ENCODE measurements at places on chromosomes 2 and 18.

GRCh38 chr2:177243476-177243875 is 21.1 kb downstream of the NFE2L2 start:
- no peak for DNase-seq

GRCh38 chr18:44514106-44514505 is 166.6 kb upstream of the SETBP1 start:
- no peak for DNase-seq

GRCh38 chr2:99031481-99031880 is 95.5 kb upstream of the CRACDL start:
- no peak for DNase-seq

GRCh38 chr18:52401236-52401635 is 61.2 kb downstream of the DCC start:
- DNase-seq = no peak

GRCh38 chr2:164967361-164967760 is 12.0 kb upstream of the SLC38A11 start:
- DNase-seq = no peak

- no peak for DNase-seq
These were observed 29.0 kb downstream of the ANO7 start for GRCh38 chr2:241217320-241218031.

- DNase-seq = no peak
These were observed 86.5 kb upstream of the SEC11C start for GRCh38 chr18:59052965-59053820.

GRCh38 chr2:10792660-10793400 is 19.8 kb downstream of the PDIA6 start:
- no peak for DNase-seq

GRCh38 chr2:168992026-168992425 is 39.1 kb downstream of the ABCB11 start:
- DNase-seq = no peak

DNA sequence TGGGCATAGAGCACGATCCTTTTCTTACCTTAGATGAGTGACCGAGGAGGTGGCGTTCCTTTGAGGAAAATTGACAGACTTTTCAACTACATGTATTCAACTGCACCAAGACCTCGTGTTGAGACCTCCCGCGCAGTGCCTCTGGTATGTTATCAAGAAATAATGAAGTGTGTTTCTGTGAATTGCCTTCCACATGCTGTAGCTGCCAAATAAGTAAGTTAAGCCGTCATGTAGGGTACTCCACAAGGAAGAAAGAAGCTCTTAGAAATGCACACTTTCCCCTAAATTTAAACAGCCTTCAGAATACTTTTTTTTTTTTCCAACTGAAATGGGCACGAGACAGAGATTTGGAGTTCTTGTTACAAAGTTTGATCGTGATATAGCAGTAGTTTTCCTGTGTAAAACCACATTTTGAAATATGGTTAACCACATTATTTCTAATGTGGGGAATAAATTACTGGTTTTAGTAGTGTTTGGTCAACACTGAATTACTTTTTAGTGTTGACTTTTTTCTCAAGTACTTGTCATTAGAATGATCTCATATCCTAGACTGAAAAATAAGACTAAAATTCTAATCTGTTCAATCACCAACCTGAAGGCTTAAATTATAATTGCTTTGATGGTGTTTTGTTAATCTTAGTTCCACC is 30.5 kb downstream of the PDK1 start:
- no peak for DNase-seq

GRCh38 chr2:24915175-24915574 is 4.9 kb downstream of the ADCY3 start:
- no peak for DNase-seq

DNA sequence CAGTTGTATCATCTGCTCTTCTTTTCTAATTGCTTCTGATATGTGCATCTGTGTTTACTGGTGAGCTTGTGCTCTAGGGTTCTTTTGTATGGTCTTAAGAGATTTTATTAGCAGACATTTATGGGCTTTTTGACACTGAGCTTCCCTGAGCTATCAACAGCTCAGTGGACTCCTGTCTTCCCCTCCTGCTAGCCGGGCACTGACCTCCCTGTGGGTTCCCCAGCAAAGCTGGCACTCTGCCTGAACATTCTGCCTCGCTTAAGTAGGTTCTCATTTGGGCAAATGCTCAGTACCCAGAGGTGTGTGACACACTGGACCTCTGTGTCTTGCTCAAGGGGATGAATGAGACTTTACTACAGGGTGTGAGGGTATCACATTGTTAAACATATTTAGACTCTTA is 15.8 kb downstream of the TRAF3IP1 start:
- no peak for DNase-seq

DNA sequence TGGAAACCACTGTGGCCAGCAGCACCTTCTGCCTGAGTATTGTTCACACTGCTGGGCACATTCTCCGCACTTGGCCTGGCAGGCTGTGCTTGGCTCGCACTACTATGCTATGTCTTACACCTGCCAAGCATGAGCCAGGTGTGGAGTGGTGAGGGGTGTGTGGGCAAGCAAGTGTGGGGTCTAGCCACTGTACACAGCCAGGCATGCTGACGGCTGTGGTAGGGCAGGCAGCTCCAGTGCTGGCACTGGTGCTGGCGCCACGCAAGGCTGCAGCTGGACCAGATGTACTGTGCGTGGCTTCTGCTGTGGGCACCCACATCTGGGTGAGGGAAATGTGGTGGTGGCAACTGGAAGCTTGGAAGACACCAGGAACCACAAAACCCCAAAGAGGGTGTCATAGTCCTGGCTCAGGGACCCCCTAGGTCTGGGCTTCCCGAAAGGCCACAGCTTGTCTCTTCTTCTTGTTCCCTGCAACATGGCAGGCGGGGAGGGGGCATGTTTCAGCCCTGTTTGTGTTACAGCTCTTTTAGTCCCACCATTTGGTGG is 101.5 kb downstream of the ALMS1 start:
- DNase-seq = no peak

DNA sequence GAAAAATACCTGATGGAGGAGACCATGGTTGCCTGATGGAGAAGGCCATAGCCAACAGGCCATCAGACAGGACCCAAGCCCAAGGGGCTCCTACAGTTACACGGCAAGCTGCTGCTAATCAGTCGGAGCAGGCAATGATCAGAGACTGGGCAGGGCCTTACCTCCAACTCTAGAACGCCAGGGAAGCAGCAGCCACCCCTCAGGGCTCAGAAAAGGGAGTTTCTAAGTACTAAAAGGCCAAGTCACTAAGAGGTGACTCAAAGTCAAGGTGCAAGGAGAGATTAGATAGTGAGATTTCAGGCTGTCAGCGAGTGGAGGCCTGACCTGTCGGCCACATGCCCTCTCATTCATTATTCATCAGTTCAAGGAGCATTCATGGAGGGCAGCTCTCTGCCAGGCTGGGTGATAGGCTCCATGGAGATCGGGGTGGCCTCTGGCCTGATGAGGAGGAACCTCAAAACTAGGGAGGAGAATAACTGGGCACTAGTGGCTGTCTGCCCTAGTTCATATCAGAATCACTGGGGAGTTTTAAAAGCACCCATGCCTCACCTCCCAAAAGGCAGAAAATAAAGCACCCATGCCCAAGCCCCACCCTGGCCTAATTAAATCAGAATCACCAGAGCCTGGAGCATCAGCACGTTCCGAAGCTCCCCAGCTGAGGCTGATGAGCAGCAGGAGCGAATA is 3.6 kb downstream of the VIL1 start:
- no peak for DNase-seq

DNA sequence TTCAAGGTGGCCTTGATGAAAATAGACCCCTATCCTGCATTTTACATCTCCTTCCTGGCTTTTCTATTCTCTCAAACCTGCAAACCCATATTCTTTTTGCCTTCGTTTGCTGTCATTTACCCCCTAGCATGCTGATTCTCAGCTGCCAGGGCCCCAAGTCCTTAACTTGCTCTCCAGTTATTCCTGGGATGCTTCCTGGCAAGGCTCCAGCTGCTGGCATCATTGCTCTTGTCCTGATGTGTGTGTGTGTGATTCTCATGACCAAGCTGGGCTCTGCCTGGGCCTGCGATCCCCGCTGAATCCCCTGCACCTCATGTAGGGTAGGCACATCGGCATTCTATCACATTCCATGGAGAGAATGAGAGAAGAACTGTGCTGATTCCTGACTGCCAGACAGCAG is 11.9 kb downstream of the NPAS2 start:
- DNase-seq = no peak

DNA sequence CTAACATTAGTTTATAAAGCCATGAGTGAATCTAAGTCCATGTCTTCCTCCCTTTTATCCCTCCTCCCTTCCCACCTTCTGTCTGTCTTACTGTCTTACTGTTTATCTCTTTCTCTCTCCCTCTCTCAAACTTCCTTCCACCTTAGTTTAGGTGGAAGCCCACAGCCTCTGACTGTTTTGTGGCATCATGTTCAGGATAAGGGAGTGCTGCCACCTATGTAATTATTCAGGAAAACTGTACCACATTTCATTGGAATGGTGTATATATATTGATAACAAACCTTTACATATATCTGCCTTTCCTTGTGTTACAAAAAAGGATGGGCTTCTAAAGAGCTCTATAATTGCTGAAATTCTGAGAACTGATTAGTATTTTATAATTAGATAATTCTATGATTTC is 48.7 kb downstream of the NETO1 start:
- DNase-seq = no peak

- DNase-seq = peak; percentile 45
These were observed 647.6 kb upstream of the PKDCC start for GRCh38 chr2:41400088-41400665.

DNA sequence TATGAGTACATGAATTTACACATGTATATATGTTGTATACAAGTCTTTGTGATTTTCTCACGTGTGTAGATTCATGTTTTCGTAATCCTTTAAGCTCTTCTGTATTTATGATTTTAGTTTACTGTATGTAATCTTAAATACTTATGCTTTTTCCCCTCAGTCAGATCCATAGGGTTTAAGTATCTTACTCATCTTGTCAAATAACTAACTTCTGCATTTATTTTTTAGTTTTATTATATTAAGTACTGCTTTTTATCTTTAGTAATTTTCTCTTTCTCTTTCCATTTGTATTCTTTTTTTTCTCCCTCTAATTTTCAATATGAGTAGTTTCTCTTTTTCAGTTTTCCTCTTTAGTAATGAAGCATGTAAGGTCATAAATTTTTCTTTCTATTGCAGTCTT is 179.4 kb downstream of the LCLAT1 start:
- DNase-seq = no peak

DNA sequence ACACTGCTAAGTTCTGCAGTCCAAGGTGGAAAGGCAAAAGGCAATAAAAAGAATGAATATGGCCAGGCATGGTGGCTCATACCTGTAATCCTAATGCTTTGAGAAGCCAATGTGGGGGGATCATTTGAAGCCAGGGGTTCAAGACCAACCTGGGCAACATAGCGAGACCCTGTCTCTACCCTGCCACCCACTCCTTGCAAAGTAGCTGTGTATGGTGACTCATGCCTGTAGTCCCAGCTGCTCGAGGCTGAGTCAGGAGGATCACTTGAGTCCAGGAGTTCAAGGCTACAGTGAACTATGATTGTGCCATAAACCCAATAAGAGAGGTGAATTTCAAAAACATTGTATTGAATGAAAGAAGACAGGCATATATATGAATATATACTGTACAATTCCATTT is 2.4 kb downstream of the MYL12B start:
- DNase-seq = no peak

GRCh38 chr18:36411745-36412168 is 114.2 kb downstream of the FHOD3 start:
- peak; percentile 20 for DNase-seq

DNA sequence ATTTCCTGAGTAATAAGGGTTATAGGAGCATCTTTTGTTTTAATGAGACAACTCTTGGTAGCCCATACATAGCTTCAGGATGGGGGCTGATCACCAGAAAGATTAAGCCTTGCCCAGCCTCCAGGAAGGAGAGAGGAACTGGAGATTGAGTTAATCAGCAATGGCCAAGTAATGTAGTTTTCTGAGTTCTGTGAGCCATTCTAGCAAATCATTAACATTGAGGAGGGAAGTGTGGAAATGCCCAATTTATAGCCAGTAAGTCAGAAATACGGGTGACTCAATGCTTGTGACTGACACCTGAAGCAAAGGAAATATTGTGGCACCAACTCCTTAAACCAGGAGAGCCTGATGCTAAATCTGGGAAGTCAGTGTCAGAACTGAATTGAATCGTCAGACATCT is 205.1 kb upstream of the SRD5A2 start:
- no peak for DNase-seq

DNA sequence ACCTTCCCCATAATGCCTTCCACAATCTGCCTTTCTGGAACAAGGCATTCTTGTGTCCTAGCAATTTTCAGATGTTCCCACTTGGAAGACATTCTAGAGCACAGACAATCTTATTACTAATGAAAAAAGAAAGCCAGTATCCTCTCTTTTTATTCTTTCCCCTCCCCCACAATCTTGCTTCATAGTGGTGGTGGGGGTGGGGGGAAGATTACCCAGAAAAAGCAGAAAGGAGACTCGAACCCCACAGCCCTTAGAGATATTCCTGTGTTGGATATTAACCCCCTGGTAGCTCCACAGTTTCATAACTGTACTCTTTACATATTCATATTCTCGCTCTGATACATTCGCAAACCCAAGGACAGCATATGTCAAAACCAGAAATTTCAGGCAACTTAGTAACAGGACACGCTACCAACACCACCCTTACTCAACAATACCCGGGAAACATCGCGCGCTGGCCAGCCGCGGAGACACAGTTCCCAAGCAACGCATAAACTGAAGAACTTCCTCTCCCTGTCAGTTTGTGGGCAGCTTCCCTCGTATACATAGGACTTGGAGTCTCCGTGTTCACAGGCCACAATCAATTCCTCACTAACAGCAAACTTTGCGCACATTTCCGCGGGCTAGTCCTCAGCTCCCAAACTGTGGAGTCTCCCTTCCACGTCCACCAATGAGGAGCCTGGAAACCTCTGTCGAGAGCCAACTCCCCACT is 793 bp downstream of the NR4A2 start:
- DNase-seq = peak; percentile 97

DNA sequence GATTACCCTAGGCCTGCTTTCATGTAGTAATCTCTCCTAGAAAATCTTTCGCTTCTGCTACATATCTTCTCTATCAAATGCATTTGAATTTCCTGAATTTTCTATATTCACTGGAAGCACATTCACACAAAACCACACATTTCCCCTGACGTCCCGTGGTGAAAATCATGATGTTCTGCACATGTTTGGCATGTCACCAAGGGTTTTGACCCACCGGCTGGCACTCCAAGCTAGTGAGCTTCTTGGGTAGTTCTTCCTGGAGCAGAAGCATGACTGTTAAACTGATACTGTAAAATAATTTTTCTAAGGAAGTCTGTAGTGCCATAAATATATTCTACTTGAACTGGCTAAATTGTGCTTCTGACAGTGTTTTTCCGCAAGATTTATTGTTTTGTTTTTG is 510.1 kb upstream of the SLC8A1 start:
- DNase-seq = peak; percentile 29
